ENCODE measurements at places on chromosomes 7 and 10.

- no peak for DNase-seq
These were observed 53.3 kb downstream of the CDHR3 start for GRCh38 chr7:106016331-106016730.

- DNase-seq, result no peak
These were observed 83.4 kb downstream of the PALS2 start for GRCh38 chr7:24656608-24657007.

- DNase-seq, result no peak
These were observed 81.6 kb downstream of the ARMH3 start for GRCh38 chr10:101974091-101974971.

- DNase-seq, result no peak
These were observed 133.1 kb upstream of the AGK start for GRCh38 chr7:141418066-141418465.

- no peak for DNase-seq
These were observed 506 bp upstream of the GNAI1 start for GRCh38 chr7:80134115-80134535.

DNA sequence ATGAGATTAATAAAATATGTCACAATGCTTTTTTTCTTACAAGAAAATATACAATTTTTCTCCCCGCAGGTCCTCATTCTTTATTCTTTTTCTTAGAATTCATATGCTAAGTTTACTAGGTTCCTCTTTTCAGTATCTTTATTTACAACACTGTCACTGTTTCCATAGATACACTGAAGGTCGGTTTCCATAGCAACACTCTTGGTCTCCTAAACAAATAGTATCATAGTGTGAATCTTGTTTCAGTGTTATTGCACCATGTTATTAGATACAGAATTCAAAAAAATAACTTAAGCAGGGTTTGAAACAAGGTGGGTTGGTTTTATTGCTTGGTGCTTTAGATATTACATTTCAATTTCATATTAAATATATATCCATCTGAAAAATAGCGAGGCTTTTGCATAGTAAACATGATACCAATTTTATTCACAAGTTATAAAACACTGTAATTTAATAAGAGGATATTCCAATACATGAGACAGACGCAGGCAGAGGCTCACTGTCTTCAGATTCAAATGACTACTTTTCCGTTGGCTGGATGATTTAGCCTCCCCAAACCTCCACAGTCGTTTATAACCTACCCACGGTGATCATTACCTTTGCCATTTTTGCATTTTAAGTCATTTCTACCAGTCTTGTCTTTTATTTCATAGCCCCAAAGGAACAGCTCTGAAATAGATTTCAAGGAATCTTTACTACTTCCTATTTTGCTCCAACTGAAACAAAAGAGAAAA, 88.9 kb upstream of the KLF6 start:
- no peak for DNase-seq

DNA sequence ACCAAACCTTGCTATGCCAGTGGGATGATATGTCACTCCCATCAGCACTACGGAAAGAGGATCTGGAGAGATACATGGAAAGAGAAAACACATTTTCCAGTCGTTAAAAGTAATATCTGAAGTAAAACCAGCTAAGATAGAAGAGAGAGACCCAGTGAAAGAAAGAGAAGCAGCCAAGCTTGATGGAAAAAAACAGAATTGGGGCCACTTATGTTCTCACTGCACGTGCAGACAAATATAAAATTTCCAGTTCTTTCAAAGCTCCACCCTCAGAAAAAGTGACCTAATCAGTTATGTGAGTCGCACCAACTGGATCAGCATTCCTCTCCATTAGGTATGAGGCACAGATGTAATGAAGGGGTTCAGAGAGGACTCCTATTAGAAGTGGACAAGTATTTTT, 266.1 kb downstream of the MTERF1 start:
- no peak for DNase-seq

Data from BJ (cell line).